T-cell (primary cell): ENCODE measurements at places on chromosomes 5 and 9.

GRCh38 chr5:153880106-153880505 lies 158.6 kb downstream of the FAM114A2 start:
- DNase-seq, result no peak

DNA sequence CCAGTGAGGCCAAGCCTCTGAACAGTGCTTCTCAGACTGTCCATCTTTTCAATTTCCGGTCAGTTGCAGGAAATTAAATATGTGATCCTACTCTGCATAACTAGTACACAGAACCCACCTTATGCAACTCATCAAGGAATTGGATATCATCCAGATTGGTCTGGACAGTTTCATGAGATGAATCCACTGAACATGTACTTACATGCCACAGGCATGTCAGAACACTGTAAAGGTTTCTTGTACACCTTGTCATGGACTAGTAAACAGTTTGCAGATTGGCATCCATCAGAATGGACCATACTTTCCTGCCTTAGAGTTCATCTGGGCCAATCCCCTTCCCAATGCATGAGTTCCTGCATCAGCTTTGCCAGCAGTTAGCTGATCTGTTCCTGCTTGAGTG lies 30.4 kb downstream of the GARNL3 start:
- no peak for DNase-seq

DNA sequence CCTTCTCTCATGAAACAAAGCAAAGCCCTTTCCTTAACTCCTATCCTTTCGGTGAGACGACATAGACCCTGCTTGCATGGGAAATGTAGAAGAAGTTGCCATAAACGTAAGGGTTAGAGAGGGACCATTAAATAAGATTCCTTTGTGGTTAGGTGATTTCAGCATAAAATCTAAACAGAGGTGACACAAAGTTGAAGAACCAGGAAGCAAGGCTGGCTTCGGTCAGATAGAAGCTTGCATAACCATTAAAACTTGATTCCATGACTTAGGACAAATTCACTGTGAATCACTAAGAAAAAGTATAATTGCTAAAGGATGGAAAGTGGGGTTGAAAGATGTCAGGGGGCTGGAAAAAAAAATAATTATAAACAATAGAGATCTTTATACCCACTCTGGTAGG lies 30.9 kb upstream of the ABLIM3 start:
- DNase-seq, result no peak

DNA sequence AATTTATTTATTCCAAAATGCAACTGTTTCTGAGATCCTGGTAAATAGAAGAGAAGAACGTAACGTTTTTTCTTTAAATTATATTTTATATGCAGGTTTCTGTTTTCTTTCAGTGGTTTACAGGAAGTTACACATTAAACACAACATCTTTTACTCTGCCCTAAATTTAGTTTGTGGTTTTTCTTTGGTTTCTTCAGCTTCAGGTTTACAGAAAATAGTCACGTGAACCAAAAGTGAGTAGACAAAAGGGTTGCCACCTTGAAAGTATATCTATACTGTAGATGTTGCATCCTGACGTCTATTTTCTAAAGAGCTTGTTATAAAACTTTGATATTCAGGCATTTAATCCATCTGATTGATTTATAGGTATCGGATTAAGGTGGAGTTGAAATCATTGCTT lies 1236.6 kb downstream of the MAT2B start:
- no peak for DNase-seq

- DNase-seq, result no peak
These were observed 952.0 kb downstream of the NR2F1-AS1 start for GRCh38 chr5:92629000-92629399.

- DNase-seq, result no peak
These were observed 70.2 kb upstream of the ELL2 start for GRCh38 chr5:96031811-96032261.

- DNase-seq, result no peak
These were observed 29.7 kb downstream of the DAPK1 start for GRCh38 chr9:87527211-87527916.

DNA sequence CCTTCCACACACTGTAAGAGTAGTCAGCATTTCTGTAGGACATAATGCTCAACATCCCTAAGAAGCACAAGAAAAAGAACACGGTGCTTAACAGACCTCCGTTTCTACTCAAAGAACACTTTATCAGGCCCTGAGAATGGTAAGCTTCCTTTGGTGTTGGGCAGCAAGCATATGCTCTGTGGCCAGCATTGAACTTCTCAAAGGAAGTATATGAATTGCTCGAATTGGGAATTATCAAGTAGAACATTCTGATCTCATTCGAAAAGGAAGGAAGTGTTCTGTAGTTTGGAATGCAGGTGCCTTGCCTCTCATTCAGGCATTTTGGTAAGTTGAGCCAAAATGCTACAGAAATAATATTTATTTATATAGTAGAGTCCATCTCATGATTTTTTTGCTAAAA lies 61.0 kb downstream of the C5 start:
- DNase-seq, result no peak

- DNase-seq, result no peak
These were observed 617 bp downstream of the PPP6C start for GRCh38 chr9:125189011-125189360.

GRCh38 chr5:103951776-103952175 lies 389.2 kb upstream of the NUDT12 start:
- DNase-seq, result no peak

DNA sequence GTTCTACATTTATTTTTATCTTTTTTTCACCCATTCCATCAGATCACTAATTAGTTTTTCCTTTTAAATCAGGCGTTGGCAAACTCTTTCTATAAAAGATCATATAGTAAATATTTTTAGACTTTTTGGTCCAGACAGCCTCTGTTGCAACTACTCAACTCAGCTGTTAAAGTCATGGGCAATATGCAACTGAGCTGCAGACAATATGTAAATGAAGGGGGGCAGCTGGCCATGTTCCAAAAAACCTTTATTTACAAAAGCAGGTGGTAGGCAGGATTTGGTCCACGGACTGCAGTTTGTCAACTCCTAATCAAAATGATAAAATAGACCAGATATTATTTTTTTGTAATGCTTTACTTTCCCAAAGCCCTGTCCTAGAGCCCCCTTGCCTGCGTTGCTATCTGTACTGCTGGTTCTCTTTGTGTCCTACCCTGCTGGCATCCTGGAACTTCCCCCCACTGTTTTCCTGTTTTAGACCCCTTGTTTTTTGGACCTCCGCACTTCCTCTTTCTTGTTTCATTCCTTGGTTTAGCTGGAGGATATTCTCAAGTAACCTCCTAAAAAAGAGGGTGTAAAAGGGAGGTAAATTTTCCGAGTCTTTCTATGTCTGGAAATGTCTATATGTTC lies 24.7 kb upstream of the TNFSF8 start:
- no peak for DNase-seq

- DNase-seq, result no peak
These were observed 29.3 kb upstream of the OBP2B start for GRCh38 chr9:133238272-133238850.

DNA sequence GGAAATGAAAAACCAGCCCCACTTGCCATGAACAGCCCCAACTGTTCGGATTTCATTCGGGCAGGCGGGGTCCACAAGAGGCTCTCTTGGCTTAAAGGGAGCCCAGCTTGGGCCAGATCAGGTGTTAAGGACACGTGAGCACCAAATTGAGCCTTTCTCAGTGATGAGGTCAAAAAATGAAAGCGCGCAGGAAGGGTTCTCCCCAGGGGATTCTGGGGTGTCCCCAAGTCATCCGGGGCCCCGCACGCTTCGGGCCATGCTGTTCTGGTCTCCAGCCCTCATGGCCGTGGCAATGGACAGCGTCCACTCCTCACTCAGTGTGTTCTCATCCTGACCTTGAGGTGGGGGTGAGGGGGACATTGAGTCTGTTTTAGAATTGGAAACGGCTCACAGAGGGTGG lies 10.9 kb downstream of the AK1 start:
- no peak for DNase-seq

DNA sequence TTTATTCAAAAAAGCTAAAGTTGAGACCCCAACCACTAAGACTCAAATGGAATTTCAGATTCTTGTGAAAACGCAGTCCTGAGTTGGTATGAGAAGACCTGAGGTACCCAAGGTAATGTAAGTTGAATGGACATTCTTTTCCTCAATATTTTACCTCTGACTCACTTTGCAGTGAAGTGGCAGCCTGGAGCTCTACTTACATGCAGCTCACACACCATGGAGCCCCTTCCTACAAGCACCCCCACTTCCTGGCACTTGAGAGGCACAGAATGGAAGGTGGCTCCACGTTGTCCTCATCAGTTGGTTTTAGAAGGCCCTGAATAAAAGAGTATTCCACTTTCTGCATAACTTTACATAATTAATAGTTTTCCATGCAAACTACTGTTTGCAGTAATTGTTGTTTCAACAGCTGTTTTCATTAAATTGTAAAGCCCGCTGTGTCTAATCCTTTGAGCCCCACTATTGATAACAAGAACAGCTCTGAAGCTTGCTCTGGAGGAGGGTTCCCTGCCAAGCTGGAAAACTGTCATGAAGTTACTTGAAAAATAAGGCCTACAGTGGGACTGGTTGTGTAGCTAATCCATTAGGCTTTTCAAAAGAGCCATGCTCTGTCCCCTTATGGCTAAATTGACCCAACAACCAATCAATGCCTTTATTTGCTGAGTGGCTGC lies 102.2 kb upstream of the SPATA31D4 start:
- DNase-seq, result no peak

DNA sequence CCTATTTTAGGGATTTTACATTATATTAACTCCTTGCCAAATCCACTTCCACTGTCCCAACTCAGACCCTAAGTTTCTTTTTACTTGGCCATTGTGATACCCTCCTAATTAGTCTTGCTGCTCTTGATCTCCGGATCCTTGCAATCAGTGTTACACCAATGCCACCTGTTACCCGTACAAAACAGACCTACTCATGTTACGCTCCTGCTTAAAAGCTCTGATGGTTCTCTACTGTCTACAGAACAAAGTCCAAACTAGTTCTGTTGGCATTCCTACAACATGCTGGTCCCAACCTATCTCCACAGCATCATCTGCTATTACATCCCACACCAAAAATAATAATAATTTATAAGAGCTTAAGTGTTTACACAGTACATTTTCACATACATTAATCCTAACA lies 9.8 kb downstream of the ECPAS start:
- DNase-seq, result no peak

GRCh38 chr5:37722236-37723161 lies 117.3 kb downstream of the GDNF start:
- DNase-seq, result no peak

DNA sequence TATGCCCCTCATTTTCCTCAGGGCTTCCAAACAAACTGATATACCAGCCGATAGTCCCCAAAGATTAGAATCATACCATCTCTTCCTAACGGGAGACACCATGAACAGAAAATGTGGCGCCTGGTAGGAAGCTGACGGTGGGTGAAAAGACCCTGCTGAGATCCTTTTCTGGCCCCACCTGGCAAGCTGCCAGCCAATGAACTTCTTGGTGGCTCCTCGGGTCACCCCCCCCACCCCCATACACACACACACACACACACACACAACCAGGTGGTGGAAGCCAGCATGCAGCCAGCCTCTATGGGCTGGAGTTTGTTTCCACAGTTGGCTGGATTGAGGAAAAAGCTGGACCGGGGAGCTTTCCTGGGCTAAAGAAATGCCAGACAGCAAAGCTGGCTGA lies 4.8 kb upstream of the CCIN start:
- DNase-seq, result no peak

GRCh38 chr9:94656200-94656599 lies 16.9 kb upstream of the FBP1 start:
- DNase-seq, result peak; percentile 32

DNA sequence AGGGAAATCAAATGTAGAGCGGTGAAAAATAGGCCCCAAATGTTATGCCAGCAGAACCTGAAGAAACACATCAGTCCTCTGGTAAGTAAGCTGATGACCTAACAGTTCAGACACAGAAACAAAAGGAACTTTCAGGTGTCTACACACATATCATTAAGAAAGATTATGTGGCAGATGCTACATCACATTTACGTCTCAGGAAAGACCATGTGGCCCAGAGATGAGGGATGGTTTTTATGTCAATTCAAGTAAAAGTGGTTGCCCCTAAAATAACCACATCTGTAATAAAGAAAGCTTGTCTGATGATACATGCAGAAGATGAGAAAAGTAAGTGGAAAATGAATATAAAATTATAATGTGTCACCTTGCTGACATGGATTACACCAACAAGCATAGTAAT lies 31.4 kb downstream of the GNAQ start:
- DNase-seq, result no peak

GRCh38 chr5:150206098-150206778 lies 16.4 kb downstream of the SLC6A7 start:
- DNase-seq, result no peak

DNA sequence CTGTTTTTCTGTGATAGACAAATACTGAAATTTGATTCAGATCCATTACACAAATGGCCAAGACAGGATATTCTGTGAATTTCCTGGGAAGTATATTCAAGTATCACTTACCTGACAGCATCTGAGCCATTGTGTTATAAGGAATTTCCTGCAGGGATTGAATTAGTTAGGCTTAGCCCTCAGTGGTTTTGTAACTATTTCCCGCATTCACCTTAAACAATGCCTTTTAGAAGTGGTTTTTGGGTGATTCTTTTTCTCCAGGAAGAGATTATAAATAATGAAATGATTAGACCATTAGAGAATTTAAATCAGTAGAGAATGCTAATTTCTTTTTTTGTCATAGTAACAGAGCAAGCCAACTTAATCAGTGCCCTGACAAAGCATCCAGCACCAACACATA lies 30.6 kb downstream of the ITGA1 start:
- no peak for DNase-seq

DNA sequence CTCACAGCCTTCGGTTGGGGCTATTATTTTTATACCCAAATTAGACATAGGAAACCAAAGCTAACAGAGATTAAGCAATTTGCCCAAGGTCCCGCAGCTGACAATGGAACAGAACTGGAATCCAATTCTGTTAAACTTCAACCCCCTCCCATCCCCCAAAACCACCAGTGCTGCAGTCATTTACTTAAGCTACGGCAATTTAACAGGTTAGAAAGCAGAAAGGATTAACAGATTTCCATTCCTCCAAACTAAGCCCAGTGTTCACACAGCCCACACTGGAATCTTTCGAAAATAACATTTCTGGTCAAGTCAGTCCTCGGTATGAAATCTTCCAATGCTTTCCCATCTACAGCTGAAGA lies 1023.1 kb upstream of the DMAC1 start:
- no peak for DNase-seq

DNA sequence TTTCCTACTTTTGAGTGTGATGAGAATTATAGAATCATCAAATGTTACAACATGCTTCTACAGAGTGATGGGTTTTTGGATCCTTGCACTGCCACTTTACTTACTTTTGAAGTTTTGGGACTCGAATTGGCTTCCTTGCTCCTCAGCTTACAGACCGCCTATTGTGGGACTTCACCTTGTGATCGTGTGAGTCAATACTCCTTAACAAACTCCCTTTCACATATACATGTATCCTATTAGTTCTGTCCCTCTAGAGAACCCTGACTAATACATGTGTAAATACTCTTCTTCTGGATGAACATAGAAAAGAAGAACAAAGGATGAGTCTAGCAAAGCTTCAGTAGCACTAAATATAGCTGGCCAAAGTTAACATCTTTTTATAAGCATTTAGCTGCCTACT lies 98.7 kb upstream of the PDE4D start:
- DNase-seq, result no peak

GRCh38 chr9:71783120-71783523 lies 14.8 kb upstream of the CEMIP2 start:
- peak; percentile 90 for DNase-seq
